ENCODE measurements at places on chromosomes 2 and 18.

DNA sequence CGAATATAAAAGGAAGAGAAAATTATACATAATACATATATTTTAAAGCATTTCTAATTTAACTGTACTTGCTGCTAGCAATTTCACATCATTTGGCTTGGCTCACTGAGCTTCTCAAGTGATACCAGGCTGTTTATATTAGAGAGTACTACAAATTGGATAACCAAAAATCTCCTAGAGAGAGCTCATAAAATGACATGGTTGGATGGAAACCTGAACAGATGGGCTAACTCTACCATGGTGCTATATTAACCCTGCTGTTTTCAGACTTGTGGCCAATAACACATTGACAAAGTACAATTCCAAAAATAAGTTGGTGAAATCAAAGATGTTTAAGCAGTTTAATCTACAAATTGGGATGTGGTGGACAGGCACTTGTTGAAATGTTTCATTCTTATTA, 364.4 kb upstream of the GCFC2 start:
- DNase-seq, result no peak

GRCh38 chr2:176817061-176817565, 395.5 kb upstream of the HNRNPA3 start:
- DNase-seq, result no peak

DNA sequence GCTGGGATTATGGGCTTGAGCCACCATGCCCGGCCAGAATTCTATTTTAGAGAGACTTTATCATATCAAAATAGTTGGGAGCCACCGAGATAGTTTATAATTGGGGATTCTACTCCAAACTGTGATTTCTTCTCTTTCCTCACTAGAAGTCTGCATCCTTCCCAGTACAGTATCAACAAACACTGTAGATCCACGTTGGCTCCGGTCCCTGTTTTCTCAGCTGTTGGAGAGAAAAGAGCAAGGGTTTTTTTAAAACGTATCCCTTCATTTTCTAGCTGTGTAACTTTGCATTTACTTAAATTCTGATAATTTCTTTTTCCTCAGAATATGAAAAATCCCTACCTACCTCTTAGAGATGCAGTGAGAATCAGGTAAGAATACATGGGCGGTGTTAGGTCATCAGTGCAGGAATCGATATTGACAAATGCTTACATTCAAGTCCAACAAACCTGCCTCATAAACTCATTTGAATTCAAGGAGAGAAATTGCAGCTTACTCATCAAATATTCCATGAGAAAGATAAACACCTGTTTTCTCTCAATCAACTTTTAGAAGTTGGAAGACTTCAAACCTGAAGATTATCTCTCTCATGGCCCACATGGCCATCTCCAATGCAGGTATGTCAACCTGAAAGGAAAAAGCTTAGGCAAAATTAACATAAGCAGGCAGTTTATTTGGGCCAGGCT, 17.7 kb upstream of the PDCL3 start:
- DNase-seq, result no peak

DNA sequence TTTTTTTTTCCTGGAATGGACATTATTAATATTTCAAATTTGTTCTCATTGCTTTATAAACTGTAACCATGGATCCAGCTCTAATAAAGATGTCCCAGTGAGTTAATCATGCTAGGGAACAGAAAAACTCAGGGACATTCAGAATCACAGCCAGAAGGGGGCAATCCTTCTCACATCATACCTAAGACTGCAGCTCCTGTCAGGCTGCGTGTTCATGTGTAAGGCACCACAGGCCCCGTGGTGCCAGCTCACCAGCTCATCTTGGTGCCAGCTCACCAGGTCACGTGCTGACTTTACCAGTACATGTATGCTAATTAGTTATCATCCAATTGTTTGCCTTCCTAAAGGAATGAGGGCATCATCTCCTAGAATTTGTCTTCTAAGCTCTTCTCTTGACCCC, 84.7 kb upstream of the NEDD4L start:
- DNase-seq, result no peak

GRCh38 chr2:72750466-72750865, 75.4 kb downstream of the EXOC6B start:
- no peak for DNase-seq

DNA sequence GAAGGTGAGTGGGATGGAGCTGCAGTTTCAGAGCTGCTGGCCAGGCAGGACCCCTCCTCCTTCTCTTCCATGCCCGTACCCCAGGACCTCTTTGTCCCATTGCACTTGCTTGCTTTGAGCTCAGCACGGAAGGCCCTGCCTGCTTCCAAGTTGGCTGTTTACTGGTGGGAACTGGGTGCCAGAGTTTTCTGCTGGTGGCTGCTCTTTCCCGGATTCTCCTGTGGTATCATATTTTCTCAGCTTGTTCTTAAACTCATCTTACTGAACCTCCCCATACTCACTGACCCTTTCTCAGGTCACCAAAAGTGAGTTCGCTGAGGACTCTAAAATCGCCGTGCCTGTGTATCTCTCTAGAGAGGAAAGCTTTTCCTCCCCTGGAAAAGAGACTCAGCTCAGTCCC, 297.7 kb upstream of the TNP1 start:
- DNase-seq, result no peak

GRCh38 chr18:52826994-52827393, 487.0 kb downstream of the DCC start:
- DNase-seq, result no peak

DNA sequence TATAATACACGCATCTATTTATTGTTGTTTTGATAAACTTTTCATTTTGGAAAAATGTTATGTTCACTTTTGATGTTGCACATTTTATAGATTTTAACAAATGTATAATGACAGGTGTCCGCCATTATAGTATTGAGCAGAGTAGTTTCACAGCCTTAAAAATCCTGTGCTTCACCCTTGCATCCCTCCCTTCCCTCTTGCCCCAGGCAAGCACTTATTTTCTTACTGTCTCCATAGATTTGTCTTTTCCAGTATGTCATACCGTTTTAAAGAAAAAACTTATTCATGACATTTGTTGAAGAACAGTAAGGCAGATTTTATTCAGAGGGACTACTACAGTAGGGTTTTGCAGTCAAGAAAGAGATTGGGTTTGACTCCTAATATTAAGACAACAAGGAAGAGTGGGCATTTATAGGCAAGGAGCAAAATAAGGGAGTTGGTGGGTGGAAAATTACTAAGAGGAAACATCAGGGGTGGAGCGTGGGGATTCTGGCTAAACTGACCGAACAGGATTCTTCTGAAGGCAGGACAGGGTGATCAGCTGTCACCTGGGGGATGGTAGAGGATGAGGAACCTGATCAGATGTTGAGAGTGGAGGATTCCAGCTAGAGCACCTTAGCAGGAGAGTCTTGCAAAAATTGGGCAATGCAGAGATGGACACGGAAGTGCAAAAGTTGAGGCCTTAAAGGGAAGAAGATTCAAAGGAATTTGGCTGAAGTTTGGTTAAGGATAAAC, 108.8 kb downstream of the NCK2 start:
- no peak for DNase-seq

DNA sequence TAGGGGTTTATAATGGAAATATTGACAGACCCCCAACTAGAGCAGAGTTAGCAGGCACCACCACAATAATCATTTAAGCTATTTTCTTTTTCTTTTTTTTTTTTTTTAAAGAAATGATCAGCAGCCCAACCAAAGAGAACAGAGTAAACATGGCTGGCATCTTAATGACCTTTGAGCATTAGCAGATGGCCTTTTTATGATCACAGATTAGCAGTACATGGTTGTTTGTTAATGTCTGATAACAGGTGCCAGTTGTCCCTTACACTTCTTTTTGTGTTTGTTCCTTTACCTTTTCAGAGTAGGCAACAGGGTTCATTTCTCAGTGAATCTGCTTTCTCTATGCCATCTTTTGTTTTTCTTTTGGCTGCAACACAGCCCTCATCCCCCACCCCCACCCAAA, 747.0 kb downstream of the BCL11A start:
- no peak for DNase-seq

- no peak for DNase-seq
Measured at GRCh38 chr2:75589391-75590105, 28.8 kb upstream of the EVA1A start.

DNA sequence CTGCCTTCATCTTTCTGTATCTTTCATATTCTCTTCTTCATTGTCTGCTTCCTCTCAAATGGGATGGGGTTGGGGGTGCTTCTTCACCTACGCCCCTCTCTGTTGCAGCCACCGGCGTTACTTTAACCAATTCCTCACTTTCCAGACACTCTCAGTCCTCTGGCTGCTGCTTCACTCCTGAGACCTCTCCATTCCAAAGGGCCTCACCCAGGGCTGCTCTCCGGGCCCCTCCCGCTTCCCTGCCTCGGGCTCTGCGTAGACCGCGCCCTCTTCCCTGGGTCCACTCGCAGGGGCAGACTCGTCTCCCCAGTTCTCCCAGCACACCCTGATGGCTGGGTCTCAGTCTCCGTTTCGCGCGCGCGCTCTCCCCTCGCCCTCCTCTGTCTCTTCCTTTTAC, 926 bp downstream of the SERPINB8 start:
- no peak for DNase-seq

GRCh38 chr2:9214873-9215272, 8.3 kb downstream of the ASAP2 start:
- no peak for DNase-seq

DNA sequence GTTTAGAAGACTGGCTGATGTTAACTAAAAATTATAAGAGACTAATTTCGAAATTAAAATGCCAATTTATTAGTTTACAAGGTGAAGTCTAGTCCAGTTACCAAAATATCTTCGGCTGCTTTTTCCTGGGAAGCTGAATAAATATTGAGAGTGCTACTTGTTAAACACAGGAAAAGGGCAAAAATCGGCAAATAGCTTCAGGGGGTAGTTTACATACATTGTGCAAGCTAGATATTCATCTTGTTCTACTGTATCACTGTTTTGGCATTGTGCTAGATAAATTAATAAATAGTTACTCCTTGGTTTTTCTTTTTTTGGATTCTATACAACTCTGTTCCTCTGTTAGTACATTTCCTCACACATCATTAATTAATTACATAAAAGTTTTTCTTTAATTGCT, 29.3 kb downstream of the NHEJ1 start:
- DNase-seq, result no peak

DNA sequence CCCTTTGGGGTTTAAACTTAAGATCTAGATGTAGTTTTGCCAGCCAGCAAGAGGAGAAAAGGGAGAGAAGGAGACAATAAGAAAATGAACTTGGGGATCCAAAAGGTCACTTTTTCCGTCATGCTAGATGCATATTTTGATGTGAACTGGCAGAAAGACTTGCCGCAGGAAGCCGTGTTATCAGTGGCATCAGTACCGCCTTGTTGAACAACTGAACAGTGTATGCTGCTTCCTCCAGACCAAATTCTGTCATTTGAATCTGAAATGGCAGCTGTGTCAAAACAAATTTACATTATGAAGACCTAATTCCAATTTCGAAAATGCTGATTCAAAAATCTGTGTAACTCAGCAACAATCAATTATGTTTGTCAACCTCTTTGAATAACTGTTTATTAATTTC, 42.1 kb downstream of the TMEM200C start:
- DNase-seq, result no peak

DNA sequence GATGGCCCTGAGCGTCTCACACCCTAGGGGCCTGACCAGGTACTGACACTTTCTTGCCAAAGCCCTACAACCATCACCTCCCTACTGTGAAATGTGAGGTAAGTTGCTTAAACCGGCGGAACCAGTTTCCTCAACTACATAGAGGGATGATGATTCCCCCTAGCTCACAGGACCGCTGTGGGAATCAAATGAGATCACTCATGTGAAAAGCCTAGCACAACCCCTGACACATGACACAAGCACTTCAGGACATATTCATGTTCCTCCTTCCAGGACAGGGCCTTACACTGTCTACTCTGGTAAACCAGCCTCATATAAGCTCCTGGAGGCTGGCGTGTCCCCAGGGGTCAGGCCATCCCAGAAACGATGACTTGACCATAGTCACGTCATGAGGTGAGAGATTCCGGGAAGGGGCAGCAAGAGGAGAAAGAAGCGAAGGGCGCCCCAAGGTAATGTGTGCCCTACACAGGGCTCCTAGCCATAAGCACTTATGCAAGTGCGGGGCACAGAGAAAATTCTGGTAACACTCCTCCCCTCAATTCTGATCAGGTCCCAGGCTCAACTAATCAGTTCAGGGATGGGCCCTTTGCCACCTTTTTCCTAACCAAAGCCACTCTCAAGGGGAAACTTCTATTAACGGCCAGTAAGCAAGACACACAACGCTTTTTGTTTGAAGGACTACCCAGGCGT, 49.5 kb downstream of the C2orf42 start:
- DNase-seq, result no peak

GRCh38 chr18:4831791-4832375, 365.2 kb downstream of the AKAIN1 start:
- DNase-seq, result no peak

- no peak for DNase-seq
Measured at GRCh38 chr2:105442056-105442455, 43.2 kb upstream of the FHL2 start.

DNA sequence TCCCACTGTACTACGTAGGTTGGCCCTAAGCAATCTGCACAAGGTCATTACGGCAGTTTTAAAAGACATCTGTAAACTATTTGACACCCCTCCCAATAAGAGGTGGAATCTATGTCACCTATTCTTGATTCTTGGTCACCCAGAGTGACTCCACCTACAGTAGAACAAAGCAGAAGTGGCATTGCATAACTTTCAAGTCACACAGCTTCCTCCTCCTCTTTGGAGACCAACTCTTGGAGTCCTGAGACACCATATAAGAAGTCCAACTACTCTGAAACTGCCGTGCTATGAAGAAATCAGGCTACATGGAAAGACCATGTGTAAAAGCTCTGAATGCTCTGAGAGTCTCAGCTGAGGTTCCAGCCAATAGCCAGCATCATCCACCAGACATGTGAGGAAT, 253.5 kb upstream of the CDH20 start:
- DNase-seq, result no peak

DNA sequence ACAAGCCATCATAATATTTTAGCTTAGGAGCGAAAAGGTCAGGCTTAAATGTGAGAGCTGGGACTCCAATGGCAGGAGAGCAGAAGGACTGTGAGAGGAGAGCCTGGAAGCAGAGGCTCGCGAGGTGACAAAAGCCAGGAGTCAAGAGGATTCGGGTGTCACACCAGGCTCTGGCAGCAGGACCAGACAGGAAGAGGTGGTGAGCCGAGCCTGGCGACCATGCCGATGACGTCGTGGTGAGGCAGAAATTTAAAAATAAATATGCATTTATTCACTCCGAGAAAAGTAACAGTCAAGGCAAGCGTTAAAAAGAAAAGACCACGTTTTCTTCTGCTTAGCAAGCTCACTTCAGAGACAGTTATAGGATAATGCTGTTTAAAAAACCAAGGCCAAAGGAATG, 31.3 kb upstream of the ZNF236 start:
- DNase-seq, result no peak

- no peak for DNase-seq
Measured at GRCh38 chr2:40400336-40400953, 51.4 kb downstream of the SLC8A1 start.

DNA sequence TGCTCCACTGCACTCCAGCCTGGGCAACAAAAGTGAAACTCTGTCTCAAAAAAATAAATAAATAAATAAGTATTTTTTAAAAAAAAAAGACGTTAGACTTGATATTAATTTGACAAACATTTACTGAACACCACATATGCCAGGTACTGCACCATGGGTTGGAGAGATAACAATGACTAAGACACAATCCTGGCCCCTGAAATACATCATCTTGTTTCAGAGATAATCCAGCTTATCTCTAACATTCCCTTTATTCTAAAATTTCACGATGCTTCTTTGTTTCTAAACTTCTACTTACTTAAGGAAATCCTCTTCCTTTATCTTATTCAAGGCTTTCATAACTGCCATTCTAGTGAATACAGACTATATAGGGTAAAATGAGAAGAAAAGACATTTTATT, 55.0 kb upstream of the PEX13 start:
- no peak for DNase-seq

GRCh38 chr2:68877079-68877772, 6.0 kb upstream of the BMP10 start:
- no peak for DNase-seq

GRCh38 chr2:121095257-121096080, 189.5 kb downstream of the TFCP2L1 start:
- DNase-seq, result no peak

All from cortex of kidney (tissue), 1 donor.